ENCODE measurements at places on chromosomes 12 and 14.

DNA sequence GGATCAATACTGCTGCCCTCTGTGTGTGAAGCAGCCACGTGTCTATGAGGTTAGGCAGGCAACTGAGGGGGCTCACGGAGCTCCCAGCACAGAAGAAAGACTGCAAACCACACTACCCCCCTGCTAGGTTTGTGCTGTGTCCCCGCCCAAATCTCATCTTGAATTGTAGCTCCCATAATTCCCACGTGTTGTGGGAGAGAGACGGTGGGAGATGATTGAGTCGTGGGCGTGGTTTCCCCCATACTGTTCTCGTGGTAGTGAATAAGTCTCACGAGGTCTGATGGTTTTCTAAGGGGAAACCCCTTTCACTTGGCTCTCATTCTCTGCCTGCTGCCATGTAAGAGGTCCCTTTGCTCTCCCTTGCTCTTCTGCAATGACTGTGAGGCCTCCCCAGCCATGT is 68.6 kb downstream of the ACTN1 start:
- peak; percentile 20 for DNase-seq

DNA sequence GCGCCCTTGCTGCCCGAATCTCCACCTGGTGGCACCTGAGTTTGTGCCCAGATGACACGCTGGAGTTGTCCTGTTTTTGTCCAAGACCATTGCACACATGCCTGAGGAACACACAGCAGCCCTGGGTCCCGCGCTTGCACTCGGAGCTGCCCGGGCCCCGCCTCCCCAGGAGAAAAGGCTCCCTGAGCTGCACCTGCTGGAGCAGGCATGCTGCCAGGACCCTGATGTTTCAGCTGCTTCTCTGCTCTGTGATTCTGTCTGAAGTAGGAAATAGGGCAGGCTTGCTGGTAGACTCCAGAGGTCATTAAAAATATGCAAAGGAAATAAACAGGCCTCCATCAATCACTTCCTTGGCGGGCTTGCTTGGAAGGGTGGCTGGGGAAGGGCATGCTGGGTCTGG is 271.6 kb downstream of the CACNA1C start:
- no peak for DNase-seq

DNA sequence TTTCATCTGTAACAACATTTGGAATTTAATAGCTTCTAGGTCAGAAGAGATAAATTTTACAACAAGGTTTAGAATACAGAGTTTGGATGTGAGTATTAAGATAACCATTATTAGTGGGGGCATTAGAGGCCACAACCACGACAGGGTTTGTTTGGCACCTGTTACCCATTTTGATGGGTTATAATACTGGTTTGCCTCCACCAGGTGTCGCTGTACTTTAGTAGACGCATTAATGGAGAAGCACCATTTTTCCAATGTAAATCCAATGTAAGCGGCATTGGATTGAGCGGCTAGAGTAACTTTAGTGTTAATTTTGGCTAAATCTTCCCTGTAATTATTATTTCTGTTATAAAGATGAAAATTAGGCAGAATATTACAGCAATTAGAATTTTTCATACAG is 136.2 kb downstream of the SLCO1B3 start:
- DNase-seq, result no peak

DNA sequence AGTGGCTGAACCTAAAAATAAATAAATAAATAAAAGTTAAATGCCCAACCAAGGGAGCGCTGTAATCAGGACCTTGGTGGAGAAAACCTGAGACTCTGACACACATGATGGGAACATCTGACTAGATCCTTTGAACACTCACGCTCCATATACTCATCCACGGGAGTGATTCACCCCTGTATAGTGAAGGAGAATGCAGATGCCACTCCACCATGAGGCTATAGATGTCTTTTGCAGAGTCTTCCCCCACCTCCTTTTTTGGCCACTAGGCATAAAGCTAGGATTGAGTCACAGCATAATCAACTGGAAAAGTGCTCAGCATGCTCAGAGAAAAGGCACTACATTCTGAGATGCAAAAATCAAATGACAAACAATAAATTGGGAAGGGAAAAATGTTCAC is 19.0 kb downstream of the ADAM20 start:
- no peak for DNase-seq

- no peak for DNase-seq
Observed at GRCh38 chr12:66176105-66176900, 6.5 kb upstream of the TMBIM4 start.

- DNase-seq, result no peak
Observed at GRCh38 chr14:85817430-85817829, 287.5 kb downstream of the FLRT2 start.

- no peak for DNase-seq
Observed at GRCh38 chr14:92496191-92496857, 17.3 kb upstream of the RIN3 start.

- DNase-seq, result no peak
Observed at GRCh38 chr12:42761086-42761485, 171.5 kb upstream of the PRICKLE1 start.

DNA sequence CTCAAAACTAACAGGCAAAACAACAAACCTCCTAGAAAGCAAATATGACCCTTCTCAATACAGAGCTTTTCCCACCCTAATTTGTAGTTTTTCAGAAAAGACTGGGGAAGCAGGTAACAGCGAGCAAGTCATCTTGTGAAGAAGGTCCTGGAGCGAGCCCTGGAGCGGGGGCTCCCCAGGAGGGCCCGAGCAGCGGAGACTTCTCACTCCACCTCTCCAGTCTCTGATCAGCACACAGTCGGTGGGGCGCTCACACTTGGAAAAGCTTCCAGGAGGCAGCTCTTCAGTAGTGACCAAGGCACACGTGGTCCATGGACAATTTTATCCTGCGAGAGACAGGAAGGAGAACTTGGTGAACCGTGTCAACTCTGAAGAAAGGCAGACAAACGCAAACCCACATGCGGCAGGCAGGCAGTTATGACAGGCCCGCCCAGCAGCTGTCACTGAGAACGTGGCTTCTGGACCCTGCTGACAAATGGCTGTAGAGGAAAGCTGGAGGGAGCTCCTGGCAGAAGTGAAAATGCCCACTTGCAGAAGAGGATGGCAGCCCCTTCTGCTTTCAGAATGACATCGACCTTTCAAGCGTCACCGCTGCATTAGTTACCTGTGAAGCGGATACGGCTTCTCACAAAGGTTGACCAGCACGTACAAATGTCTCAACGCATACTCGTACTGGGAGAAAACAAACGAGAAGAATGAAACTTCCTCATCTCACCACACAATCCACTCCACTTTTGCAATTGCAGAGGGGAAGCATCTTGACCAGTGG is 44.2 kb downstream of the LGMN start:
- peak; percentile 33 for DNase-seq

- DNase-seq, result no peak
Observed at GRCh38 chr12:71011261-71011660, 90.7 kb upstream of the PTPRR start.

GRCh38 chr12:78240827-78241226 is 410.1 kb downstream of the NAV3 start:
- no peak for DNase-seq

- DNase-seq, result no peak
Observed at GRCh38 chr14:23773981-23774380, 137.8 kb downstream of the DHRS2 start.

GRCh38 chr12:86711731-86712130 is 455.5 kb upstream of the MGAT4C start:
- no peak for DNase-seq

DNA sequence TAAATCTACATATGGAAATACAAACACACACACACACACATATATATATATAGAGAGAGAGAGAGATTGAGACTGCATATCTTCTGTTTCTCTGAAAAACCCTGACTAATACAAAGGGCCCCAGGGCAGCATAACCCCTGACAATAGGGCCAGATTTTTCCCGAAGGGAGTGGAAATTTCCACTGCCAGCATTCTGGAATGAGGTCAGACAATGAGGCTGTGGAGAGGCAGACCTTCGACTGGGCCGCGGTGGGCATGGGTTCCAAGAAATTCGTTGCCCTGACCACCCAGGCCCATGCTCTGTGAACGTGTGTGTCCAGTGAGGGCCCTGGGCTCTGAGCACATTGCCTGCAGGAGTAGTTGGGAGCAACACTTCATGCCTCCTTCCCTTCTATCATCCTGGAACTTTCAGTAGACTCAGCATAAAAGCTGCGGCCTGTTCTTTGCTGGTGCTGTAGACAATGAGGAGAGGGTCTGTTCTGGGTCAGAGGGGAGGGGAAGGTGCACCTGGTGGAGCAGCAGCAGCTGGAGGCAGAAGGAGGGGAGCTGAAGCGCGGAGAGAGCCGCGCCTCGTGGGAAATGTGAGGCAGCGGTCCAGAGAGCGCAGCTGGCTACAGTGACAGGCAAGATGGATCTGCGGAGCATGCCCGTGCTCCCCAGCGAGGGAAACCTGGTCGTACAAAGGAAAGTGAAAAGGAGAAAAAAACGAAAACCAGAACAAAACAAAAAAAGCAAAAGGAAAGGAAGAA is 25.6 kb upstream of the CCDC60 start:
- no peak for DNase-seq

DNA sequence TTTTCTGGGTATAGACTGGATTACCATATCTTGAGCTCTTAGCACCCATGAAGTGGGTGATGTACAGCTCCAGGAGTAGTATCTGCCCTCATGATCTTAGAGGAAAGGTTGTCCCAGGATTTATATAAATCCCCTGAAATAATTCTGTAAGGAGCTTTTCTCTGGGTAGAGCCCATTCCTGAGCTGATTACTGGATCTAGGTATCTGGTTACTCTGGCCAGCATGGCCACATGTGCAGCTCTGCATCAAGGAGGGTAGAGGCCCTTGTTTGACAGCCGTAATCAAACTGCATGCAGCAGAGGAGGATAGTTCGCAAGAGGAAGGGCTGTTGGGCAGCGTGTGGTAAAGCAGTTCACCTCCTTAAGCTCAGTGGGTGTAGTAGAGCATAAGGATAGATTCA is 8.5 kb downstream of the COX14 start:
- no peak for DNase-seq

- no peak for DNase-seq
Observed at GRCh38 chr12:66288121-66288520, 14.2 kb upstream of the HELB start.

- no peak for DNase-seq
Observed at GRCh38 chr12:124157406-124157805, 137.5 kb upstream of the RFLNA start.

GRCh38 chr14:36768638-36769337 is 107.1 kb downstream of the PAX9 start:
- no peak for DNase-seq

DNA sequence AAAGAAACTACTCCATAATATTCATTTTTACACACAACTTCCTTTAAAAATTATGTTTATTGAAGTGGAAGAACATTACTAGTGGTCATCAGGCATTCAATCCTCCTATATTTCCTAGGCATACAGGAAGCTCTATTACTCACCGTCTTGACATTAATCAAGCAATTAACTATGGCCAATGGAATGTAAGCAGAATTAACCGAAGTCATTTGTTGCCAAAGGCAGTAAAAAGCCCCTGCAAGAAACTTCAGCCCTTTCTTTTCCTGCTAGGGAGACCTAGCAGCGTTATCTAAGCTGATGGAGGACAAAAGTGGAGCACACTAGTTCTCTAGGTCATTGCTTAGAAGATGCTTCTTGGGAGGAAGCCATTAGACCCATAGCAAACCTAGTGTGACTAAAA is 399.6 kb downstream of the KCNH5 start:
- DNase-seq, result no peak

- DNase-seq, result peak; percentile 73
Observed at GRCh38 chr14:75234173-75235115, 44.2 kb upstream of the FOS start.

GRCh38 chr14:36507847-36508417 is 12.1 kb downstream of the NKX2-1 start:
- DNase-seq, result no peak

GRCh38 chr14:80134321-80134720 is 77.0 kb downstream of the DIO2 start:
- DNase-seq, result no peak

- no peak for DNase-seq
Observed at GRCh38 chr14:102822311-102822863, 45.1 kb downstream of the TRAF3 start.

- DNase-seq, result no peak
Observed at GRCh38 chr12:4996714-4997113, 47.0 kb upstream of the KCNA5 start.

DNA sequence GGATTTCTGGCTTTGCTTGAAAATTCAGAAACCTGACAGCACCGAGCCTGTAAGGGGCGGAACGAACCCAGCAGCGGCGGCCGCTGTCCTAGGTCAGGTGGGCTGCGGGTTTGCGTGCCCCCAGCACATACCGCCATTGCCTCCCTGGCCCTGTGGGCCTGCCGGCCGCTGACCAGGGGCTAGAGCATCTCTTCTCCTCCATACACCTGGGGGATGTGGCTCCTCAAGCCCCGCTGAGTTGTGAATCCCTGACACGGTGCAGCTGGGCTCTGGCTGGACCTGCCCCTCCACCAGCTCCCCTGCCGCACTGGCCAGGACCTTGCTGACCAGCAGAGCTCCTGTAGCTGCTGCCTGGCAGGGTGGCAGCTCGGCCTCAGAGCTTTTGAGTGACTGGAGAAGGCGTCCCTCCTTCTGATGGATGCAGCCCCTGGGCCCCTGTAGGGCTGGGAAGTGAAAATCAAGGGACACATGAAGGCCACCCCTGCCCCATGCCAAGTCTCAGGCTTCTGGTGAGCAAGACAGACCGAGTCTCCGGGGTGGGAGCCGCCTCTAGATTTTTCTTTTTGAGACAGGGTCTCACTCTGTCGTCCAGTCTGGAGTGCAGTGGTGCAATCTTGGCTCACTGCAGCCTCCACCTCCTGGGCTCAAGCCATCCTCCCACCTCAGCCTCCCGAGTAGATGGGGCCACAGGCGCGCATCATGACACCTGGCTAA is 184.9 kb upstream of the SFSWAP start:
- DNase-seq, result no peak

- DNase-seq, result no peak
Observed at GRCh38 chr12:120620624-120621023, 19.8 kb upstream of the CABP1 start.

GRCh38 chr12:73514672-73515071 is 1023.0 kb upstream of the ATXN7L3B start:
- no peak for DNase-seq

DNA sequence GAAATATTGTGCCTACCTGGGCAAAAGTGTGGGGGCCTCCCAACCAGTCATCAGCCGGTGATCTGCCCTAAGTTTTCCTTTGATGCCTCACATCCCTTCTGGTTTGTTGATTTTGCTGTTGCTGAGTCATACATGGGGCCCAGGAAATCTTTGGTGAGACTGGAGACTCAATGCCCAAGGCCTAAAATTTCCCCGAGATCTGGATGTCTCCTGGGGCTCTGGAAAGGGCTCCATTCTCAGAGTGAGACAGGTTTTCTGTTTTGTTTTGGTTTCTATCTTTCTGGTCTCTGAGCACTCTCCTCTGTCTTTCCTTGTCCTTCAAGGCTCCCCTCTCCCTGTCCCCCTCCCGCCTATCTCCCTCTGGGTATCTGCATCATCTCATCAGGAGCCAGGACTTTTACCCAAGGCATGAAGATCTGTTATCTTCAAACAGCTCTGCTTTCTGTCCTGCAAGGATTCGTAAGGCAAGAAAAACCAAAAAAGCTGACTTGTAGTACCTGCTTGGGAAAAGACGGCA is 152.8 kb upstream of the MAX start:
- peak; percentile 53 for DNase-seq

DNA sequence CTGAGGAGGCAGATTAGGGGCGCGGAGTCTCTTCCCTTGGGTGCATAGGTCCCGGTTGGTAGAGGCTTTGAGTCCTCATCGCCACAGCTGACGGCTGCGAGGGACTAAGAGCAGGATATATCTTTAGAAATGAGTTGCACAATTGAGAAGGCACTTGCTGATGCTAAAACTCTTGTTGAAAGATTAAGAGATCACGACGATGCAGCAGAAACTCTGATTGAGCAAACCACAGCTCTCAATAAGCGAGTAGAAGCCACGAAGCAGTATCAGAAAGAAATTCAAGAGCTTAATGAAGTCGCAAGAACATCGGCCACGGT is 22.1 kb downstream of the SPATS2 start:
- DNase-seq, result no peak

All from RCC 7860 (cell line).